ENCODE measurements at places on chromosomes 12 and 14.

DNA sequence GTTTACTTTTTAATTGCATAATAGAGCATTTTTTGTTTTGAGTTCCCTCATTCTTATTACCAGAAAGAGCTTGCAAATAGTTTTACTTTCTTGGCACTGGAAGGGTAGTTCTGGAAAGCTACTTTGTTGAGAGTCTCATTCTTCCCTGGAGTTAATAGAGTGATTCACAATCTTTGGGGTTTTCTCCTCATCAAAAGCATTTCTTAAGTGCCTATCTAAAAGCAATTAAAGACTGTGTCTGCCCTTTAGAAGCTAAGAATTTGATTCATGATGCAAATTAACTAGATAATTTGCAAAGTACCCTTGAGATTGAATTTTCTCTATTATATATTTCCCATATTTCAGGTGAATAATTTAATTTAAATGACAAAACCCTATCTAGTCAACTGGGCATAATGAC lies 8.1 kb upstream of the BMAL2 start:
- DNase-seq: no peak

- DNase-seq: no peak
Measured at GRCh38 chr12:45988264-45988663, 2.1 kb downstream of the SCAF11 start.

GRCh38 chr14:28673056-28673455 lies 93.5 kb upstream of the FOXG1 start:
- DNase-seq: no peak

DNA sequence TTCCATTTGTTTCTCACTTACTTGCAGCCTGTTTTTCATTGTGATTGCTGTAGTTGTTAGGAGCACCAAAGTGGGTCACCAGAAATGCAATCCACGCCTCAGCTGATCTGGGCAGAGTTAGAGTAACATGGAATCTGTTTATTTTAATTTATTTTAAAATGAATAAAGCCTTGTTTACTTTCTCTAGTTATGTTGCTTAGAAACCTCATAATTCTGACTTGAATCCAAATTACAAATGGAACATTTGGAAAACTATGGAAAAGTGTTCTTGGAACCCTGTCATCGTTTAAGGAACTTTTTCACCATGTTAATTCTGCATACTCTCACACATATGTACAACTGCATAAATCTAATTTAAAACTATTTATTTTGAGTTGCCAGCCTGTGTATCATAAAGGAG lies 92.2 kb upstream of the DAAM1 start:
- DNase-seq: no peak

DNA sequence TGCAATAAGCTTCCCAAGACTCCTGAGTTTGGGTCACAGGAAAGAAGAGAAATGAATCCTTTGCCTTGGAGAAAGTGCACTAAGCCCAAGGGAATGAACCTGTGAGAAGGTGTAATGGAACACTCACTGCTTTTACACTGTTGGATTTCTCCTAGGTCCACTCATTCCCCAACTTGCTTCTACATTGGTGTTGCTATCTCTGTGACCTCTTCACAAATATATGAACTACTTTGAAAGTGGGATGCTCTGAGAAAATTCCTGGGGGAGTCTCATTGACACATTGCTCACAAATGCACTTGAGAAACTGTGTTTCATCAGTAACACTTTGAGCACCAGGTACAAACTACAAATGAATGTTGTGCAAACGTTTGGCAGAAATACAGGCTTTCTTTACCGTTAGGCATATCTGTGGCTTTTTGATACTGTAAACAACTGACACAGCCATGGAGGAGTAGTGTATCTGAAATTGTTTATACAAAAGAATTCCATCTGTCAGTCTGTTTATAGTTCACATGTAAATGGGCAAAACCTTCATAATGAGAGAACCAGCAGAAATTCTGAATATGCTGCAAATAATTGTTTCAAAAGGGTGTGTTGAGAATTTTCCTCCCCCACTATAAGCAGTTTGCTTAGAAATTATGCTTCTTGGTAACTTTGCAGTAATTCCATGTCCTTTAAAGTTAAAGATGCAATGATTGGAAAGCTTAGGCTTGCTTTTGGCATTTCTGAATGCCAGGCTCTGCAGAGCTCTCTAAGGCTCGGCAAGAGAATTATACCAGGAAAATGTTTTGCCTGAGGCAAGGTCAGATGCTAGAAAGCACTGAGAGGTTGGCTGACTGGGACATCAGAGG lies 348.5 kb upstream of the DDHD1 start:
- no peak for DNase-seq

- DNase-seq: no peak
Measured at GRCh38 chr14:65772466-65772865, 359.9 kb downstream of the FUT8 start.

DNA sequence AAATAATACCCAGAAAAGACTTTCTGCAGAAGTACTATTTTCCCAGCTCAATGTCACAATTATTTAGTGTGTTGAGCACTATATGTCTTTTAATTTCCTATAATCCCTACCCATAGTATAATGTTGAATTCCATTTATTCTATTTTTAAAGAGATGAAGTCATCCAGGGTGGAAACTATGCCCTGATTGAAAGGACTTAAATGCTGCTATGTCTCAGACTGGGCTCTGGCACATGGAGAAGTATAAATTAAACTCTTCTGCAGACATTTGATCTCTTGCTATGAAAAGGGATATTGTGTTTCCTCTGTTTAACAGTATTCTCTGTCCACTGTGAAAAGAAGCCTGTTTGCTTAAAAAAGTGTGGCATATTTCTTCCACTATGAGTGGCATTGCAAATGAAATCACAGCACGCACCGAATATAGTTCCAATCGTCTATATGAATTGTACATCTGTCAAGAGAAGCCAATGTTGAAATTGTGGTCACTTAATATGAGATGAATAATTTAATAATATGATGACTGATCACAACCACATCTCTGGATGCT lies 192.3 kb downstream of the BCAT1 start:
- DNase-seq: no peak

- no peak for DNase-seq
Measured at GRCh38 chr14:43249591-43249990, 1257.5 kb downstream of the FSCB start.

- no peak for DNase-seq
Measured at GRCh38 chr12:66804563-66804974, 125.7 kb upstream of the GRIP1 start.

DNA sequence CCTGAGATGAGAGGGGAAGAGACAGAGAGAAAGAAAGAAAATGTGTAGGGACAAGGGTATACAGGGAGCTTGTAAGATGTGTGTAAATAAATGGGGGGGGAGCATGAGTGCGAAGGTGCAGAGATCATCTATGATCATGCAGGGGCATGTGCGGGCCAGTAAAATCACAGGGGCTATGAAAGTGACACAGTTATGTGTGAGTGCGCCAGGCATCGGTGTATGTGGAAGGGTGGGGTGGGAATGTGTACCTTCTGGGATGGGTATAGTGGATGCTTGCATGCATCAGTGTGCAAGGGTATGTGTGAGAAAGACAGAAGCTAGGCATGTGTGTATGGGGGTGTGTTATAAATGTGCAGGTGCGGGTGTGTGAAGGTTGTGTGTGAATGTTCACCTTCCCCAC lies 18.4 kb upstream of the KRT78 start:
- DNase-seq: no peak

- no peak for DNase-seq
Measured at GRCh38 chr12:23816394-23816851, 133.0 kb downstream of the SOX5 start.

DNA sequence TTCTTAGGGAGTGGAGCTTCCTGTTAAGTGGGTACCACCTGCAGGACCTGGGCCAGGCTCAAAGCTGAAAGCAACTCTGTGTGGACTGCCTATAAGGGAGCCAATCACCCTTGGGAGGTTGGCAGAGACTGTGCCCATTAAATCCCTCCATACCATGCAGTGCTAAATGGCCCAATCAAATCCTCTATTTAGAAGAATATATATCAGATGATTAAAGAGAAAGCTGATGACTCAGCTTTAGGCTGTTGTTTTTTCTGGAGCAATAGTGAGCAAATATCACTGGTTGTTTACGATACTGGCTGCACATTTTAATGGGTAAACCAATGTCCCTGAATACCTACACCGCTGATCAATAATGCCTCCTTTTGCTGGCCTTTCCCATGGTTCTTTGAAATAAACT lies 101.3 kb downstream of the TMX1 start:
- DNase-seq: no peak

DNA sequence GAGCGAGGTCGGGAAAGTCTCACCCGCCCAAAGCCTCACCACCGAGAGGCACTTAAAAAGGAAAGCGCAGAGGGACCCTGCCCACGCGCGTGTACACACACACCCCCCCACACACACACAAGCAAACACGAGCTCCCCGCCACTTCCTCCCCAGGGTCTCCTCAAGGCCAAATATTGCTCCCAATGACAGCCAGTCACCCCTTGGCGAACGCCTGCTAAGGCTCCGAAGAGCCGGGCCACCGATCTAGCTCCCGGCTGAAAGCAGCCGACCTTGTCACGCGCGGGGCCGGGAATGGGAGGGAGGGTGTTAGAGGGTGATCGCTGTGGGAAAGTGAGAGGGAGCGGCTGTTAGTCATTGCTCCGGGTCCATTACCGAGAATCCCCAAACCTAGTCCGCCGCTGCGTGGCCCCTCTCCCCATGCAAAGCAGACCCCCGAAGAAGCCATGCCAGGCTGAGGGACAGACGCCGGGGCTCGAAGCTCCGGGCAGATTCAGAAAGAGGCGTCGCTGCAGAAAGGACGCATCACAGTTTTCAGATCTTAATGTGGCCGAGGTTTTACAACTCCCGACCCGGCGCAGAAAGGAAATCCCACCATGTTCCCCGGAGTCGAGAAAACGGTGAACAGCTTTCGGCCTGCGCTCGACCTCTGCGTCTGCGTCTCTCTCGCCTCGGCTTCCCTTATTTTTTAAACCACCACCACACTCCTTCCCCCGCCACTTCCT lies 2.6 kb downstream of the BMP4 start:
- DNase-seq: peak; percentile 42

DNA sequence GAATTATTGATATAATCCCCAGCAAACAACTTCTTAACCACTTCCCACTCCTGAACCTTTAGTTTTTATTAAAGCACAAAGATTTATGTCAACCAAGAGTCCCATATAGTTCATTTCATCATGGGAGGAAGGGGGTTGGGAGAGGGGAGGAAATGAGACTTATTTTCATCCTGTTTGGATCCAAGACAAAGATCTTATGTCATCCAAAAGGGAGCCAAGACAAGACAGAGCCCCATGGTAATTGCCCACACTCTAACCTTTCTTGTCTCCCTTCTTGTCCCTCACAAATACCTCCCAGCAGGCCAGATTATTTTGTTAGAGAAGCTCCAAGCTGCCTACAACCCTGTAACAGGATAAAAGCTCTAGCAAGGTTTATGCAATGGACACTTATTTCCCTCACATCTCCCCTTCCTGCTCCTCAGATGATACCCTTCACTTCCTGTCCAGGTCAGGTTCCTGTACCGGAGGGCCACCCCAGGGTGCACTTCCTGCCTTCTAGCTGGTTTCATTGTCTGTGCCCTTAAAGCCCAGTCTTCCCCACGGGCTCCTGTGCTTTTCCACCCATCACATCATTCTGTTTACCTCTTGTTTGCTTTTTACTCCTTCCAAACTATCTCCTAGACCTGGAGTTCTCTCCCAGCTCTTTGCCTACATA lies 123.7 kb upstream of the MDM1 start:
- DNase-seq: no peak

DNA sequence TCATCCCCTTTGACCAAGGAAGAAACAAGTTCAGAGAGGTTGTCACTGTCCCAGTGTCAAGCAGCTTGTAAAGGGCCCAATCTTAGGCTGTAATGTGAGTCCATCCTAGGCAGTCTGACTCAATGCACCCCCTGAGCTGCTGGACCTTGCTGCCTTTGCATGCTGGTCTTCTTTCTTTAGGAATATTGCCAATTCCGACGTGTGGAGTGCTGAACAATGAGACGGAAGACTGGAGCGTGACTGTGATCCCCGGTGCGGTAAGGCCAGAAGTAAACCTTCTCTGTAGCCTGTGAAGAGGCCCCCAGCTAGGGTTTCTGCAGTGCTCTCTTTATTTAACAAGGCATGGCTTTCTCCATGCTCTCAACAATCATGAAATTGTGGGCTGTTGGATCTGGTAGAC lies 963 bp downstream of the TCTN2 start:
- no peak for DNase-seq

DNA sequence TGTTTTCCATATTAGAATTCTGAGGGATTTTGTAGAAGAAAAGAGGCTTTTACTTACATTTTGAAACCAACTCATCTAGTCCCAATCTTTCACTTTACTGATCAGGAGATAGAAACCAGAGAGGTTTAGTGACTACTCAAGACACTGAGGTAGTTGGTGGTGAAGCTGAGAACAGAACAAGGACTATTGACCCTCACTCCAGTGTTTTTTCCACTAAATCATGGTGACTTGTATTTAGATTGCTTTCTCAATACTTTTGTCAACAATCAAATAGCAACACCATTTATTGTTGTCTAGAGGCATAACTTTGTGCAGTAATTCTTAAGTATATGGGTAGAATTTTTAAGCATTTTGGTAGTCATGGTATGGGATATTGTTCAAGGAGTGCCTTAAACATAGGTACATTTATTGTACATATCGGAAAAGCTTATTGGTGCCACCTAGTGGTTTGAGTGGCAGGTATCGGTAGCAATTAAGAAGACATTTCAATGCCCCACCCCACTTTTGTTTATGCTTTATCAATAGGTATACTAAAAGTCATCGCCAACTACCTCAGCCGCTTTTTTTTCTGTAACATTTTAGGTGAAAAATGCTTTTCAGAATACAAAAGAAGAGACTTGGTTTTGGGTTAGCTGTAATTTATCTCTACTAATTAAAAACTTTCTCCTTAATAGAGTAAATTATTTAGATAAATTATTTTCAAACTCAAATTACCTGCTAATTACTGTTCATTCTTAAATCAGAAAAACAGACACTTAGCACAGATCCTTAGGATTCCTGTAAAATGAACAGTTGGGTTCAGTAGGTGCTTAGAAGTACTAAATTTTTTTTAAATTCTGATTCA lies 47.3 kb upstream of the PAWR start:
- peak; percentile 7 for DNase-seq

- no peak for DNase-seq
Measured at GRCh38 chr12:54475537-54475936, 2.1 kb upstream of the GTSF1 start.

- peak; percentile 60 for DNase-seq
Measured at GRCh38 chr12:55927588-55928502, at the start of gene PYM1. PYM1 (minus strand) TSS chr12:55927894; CDS start chr12:55927761, 133 bp downstream.

DNA sequence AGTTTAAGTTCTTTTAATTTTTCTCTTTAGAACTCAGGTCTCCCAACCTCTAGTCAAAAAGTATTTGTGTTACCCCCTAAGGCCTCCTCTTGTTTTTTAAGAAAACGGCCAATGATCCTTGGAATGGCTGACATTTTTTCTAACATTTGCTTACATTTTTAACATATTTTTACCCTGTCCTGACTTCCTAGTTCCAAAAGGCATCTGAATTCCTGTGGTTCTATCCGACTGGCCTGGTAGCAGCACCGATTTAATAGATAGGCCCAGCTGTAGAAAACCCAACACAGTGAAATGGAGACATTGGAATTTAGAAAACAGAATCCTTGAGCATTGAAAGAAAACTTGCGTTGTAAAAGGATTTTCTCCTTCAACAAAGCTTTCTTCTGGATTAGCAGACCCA lies 134.7 kb upstream of the GSC start:
- no peak for DNase-seq

- no peak for DNase-seq
Measured at GRCh38 chr12:102300824-102301461, 103.3 kb upstream of the PMCH start.

GRCh38 chr12:64951944-64952343 lies 127.5 kb downstream of the TBC1D30 start:
- DNase-seq: no peak

- no peak for DNase-seq
Measured at GRCh38 chr12:129213551-129213950, 360.3 kb downstream of the GLT1D1 start.

Data from T1000 (cell line).